Occipital lobe (tissue), 3 donors: ENCODE measurements at places on chromosomes 1 and 21. TPM values are rescaled to one million over a fixed set of nuclear protein-coding genes. Genes with fewer than 3 reads are reported as not detected.

Gene HSD3B1
- not detected for total RNA-seq

Gene PTPN22
- 1.2 TPM for total RNA-seq

Gene OR2T11
- not detected for total RNA-seq

Gene PRAMEF1
- not detected for total RNA-seq

Gene CELF3
- 31.4 TPM for total RNA-seq

Gene CIART
- total RNA-seq = 2.5 TPM

Gene MIA3
- total RNA-seq = 54.0 TPM

Gene TNNI3K
- 23.4 TPM for total RNA-seq

Gene ST6GALNAC5
- total RNA-seq = 35.9 TPM
